ENCODE measurements at places on chromosomes 4 and X. TPM values are rescaled to one million over a fixed set of nuclear protein-coding genes. Genes with fewer than 3 reads are reported as not detected.
A peak's percentile ranks its signal among the peaks of the same experiment; 100 is the strongest.

DNA sequence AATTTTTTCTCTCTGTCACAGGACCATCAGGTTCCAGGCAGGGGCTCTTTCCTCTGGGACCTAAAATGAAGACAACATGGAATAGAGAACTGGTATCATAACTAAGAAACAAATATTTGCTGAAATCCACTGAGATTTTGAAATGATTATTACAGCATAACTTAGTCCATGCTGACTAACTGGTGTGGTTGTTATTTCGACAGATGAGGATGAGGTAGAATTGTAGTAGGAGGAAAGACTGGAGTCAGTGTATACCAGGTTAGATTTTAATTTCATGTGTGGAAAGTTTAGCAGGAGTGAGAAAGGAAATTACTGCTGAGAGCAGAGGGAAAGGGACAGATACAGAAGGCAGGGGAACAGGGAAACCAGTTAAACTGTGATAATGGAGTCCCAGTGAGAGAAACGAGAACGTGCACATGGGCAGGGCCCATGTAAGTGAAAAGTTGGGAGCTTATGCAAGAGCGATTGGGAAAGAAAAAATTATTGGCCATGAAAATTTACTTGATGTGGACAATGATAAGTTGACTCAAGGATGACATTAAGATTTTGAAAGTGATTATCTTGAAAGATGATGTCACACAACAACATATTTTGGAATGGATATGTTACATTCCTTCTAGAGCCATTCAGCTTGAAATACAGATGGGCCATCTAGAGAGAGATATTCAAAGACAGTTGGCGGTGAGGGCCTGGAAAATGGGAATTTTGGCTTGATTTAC is 98.7 kb upstream of the DDIT4L start:
- DNase-seq: peak; percentile 76

DNA sequence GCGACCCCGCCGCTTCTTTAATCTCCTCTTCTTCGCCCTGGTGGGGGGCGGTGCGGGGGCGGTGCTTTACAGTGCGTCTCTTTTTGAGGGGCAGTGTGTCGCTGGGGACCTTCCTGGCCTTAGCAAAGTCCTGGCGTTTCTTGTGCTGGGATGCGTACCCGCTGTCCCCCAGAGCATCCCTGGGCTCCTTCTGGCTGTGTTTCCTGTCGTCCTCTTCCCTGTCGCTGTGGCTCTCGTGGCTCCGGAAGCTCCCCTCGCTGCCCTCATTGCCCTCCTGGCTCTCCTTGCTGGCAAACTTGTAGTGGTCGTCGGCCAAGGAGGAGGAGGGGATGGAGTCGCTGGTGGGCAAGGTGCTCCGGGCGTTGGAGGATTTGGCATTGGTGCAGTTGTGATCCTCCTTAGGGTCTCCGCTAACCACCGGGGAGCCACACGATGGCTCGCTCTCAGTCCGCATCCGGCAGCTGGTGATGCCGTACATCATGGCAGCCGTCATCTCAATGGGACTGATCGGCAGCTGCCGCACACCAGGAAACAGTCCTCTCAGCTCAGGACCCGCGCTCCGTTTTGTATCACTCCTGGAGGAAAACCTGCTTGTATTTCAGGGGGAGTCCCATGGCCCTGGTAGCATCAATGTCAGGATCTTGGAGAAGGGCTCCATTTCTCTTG is 30.4 kb upstream of the TMSB15A start:
- DNase-seq: no peak

DNA sequence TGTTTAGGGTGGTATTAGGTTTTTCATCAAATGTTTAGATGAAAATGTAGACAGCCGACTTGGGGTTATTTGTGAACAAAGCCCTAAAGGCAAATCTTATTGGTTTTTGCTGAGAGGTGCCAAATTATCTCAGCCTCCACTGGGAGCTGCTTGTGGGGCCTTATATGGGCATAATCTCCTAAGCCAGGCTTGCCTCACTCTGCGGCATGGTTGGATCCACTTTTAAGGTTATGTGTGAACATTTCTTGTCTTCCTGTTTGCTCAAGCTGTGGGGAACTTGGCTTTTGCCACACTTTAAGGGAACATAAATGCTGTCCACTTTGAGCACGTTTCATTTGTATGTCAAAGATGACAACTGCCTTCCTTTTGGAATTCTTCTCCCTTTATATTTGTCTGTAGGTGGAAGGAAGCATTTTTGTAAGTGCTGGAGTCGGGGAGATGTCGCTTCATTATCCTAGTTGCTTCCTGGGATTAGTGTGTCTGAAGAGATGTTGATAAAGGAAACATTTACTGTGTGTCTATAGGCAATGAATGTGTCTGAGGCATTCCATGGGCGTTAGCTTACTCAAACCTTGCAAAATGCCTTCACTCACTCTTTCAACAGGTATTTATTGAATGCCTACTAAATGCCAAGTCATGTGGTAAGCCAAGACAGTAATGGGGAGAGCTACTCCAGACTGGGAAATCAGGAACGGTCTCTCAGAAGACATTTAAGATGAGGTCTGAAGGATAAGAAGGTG is 78.3 kb downstream of the SLC9A6 start:
- DNase-seq: peak; percentile 42

DNA sequence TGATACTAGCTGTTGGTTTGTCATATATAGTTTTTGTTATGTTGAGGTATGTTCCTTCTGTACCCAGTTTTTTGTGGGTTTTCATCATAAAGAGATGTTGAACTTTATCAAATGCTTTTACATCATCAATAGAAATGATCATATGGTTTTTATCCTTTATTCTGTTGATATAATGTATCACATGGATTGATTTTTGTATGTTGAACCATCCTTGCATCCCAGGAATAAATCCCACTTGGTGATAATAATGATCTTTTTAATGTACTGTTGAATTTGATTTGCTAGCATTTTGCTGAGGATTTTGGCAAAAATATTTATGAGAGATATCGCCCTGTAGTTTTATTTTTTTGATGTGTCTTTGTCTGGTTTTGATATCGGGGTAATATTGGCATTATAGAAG is 22.5 kb upstream of the NAA11 start:
- no peak for DNase-seq

GRCh38 chrX:10755439-10756334 is 135.3 kb upstream of the MID1 start:
- peak; percentile 67 for DNase-seq

GRCh38 chr4:42492962-42493361 is 95.7 kb downstream of the SHISA3 start:
- no peak for DNase-seq

DNA sequence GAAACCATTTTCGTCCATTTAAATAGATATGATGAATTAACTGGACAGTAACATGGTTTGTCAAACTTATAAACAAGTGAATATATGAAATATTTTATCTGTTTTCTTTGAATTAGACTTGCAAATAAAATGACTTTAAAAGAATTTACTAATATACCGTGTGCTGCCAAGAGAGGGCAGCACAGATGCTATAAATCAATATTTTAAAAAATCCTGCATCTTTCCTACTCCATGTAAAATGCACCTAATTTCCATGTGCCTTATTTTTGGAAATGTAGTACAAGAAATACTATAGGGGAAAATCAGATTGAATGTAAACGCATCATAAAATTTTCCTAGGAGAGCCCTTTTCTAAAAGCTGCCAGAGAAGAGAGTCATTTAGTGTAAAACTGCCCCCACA is 62.2 kb downstream of the PRKX start:
- peak; percentile 43 for DNase-seq

DNA sequence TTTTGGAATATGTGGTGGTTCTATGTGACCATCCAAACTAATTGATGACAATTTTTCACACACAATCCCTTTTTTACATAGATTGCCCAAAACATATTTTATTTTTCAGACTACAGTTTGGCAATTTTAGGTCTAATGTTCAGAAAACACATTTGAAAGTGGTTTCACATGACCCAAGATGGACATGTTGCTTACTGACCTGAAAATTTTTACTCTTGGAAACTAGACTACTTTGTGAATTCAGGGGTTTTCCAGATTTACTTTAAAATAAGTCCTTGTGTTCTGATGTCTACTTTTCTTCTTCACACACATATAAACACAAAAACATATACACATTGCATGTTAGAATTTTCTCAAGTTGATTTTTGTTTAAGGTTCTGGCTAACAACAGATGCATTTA is 79.5 kb downstream of the HMGB2 start:
- DNase-seq: no peak

- DNase-seq: no peak
Observed at GRCh38 chr4:1863297-1864033, 7.5 kb upstream of the LETM1 start.

DNA sequence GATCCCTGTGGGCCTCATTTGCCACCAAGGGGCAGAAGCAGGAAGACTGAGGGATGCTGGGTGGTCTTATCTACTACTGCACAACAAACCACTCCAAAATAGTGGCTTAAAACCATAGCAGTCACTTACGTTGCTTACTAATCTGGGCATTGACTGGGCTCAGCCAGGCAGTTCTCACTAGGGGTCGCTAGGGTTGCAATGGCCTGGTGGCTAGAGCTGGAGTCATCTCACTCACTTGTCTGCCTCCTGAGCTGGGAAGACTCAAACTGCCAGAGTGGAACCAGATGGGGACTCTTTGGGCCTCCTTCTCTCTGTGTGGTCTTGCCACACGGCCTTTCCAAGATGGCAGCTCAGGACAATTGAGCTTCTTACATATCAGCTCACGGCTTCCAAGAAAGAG is 216.3 kb upstream of the BCOR start:
- DNase-seq: no peak

GRCh38 chrX:21933077-21933476 is 7.4 kb upstream of the SMS start:
- DNase-seq: no peak

GRCh38 chr4:8284391-8284790 is 14.8 kb downstream of the HTRA3 start:
- no peak for DNase-seq

- DNase-seq: no peak
Observed at GRCh38 chrX:5449323-5449722, 779.3 kb downstream of the NLGN4X start.

GRCh38 chr4:147984065-147984777 is 252.3 kb downstream of the ARHGAP10 start:
- DNase-seq: peak; percentile 59

DNA sequence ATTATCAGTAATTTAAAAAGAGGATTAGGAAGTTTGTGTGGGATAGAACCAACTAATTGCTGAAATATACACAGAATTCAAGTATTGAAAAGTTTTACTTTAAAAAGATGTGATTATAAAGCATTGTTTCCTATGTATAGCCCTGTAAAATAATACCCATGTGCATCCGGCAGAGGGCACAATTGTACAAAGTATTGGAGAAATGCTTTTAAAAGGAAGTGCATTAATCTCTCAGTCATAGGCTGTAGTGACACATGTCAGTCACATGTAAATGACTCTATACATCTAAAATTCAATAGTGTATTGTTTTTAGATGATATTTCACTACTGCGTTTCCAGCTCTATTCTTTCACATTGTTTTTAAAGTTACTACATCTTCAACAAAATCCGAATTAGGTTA is 9.7 kb upstream of the GEMIN8 start:
- peak; percentile 39 for DNase-seq

DNA sequence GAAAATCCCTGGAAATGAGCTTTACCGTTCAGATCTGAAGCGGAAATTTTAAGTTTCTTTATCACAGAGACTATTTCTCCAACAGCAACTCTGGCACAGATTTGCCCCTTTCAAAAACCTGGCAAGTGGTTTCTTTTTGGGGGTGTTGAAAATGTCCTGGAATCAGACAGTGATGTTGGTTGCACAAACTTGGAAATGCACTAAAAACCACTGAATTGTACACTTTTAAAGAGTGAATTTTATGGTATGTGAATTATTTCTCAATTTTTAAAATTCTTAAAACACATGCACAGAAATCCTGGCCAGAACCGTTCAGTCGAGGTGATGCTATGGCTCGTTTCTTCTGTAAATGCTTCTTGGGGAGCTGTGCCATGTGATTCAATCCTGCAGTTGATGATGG is 121.2 kb upstream of the RBPJ start:
- no peak for DNase-seq

- peak; percentile 12 for DNase-seq
Observed at GRCh38 chrX:51395810-51396728, 63.4 kb downstream of the NUDT10 start.

DNA sequence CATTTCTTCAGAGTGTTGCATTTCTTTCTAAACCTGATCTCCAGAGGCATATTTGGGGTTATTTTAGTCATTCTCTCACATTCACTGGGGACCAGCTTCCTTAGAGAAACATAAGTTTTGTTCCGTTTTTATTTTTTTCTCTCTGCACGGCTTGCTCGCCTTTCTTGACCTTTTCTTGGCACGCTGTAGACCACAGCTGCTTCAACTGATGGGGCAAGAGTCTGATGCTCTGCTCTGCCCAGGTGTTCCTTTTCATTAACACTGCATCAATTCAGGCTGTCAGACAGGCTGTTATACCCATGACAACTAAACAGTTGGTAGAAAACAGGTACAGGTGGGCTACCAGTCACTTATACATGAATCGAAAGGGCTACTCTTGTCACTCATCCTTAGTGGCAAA is 682.2 kb upstream of the DIAPH2 start:
- no peak for DNase-seq

DNA sequence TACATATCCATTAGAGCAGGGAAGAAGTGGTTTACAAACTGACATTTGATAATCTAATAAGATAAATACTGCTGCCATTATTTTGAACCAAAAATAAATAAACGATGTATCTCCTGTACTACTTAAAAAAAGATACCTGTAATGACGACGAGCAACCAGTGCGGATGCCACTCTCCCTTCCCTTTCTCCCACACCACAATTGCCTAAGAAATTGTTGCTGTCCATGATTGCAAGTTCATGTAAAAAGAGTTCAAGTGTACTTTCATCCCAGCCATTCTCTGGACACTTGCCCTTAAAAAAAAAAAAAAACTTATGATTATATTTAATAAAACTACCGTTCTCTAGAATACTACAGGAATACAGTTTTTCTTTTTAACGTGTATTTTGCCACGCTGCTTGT is 1.4 kb downstream of the SEPSECS start:
- DNase-seq: no peak

- peak; percentile 15 for DNase-seq
Observed at GRCh38 chr4:23889391-23889790, 456 bp downstream of the PPARGC1A start.

DNA sequence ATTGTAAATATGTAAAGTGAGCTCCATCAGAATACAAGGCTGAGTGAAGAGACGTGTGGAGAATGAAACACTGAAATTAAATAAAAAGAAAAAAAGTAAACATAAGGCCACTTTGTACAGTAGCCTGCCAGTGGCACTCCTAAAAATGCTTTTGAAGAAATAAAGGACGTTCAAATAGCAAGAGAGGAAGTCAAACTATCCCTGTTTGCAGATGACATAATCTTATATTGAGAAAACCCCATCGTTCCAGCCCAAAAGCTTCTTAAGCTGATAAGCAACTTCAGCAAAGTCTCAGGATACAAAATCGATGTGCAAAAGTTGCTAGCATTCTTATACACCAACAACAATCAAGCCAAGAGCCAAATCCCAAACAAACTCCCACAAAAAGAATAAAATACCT is 24.2 kb downstream of the RASSF6 start:
- DNase-seq: no peak

PHEX gene
- polyA plus RNA-seq: 0.64 TPM

MRPS18C gene
- 106 TPM for polyA plus RNA-seq

HS3ST1 gene
- not detected for polyA plus RNA-seq

OPHN1 gene
- polyA plus RNA-seq: 4.3 TPM

PRR32 gene
- not detected for polyA plus RNA-seq

RHOXF2 gene
- not detected for polyA plus RNA-seq

GPC3 gene
- not detected for polyA plus RNA-seq

SH2D1A gene
- polyA plus RNA-seq: not detected

VCX3A gene
- not detected for polyA plus RNA-seq

SYTL5 gene
- polyA plus RNA-seq: not detected

LINC00632 gene
- 36.7 TPM for polyA plus RNA-seq

KLF8 gene
- 1.2 TPM for polyA plus RNA-seq

AKAP4 gene
- polyA plus RNA-seq: not detected
